CD4-positive, alpha-beta T cell treated with Interleukin-4 for 1 hour (primary cell): ENCODE measurements at places on chromosomes 7 and 10.

- DNase-seq: no peak
Measured at GRCh38 chr7:112204499-112205342, 1.5 kb downstream of the DOCK4 start.

DNA sequence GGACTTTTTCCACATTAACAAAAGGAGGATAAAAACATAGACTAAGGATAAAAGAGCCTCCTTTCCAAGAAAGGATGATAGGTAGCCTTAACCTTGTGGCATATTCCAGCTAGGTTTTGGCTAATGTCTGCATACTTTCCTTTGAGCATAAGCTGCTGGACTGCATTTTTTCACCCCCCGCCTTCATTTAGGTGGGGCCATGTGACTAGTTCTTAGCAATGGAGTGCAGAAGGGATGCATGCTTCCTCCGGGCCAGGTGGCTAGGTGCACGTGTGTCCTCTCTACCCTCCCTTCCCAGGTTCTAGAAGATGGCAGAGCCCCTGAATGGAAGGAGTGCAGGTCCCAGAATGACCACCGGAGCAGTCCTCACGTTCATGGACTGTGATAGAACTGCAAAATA is 59.8 kb downstream of the BPGM start:
- DNase-seq: no peak

DNA sequence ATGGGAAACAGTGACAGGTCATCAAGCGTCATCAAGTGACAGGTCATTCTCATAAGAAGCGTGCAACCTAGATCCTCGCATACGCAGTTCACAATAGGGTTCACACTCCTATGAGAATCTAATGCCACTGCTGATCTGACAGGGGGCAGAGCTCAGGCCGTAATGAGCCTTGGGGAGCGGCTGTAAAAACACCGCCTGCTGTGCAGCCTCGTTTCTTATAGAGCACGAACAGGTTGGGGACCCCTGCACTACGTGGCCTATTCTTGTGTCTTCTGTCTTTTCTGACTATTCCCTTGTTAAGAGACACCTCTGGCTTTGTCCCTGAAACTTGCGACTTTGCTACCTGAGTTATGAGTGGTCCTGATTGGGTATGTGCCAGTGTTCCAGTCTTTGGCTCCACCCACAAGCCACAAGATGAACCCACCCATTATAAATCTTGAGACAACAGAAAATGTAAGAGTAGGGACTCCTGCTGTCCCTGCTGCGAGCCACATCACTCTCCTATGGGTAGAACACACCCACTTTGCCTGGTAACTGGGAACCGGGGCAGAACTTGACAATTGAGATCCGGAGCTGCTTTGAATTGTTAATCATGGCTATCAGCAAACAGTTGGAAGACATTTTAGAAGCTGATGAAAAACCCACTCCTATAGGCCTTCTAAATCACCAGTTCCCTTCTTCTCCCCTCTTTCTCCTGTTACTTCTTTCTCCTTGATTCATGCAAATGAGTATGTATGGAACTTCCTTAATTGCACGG is 55.8 kb upstream of the EXOC4 start:
- no peak for DNase-seq

GRCh38 chr7:155454183-155455112 is 3.5 kb upstream of the EN2 start:
- no peak for DNase-seq

- no peak for DNase-seq
Measured at GRCh38 chr10:79905322-79906314, 43.3 kb downstream of the SFTPD start.

- DNase-seq: no peak
Measured at GRCh38 chr7:138349841-138350700, 110.0 kb upstream of the TRIM24 start.

GRCh38 chr10:83193026-83193425 is 946.3 kb upstream of the GHITM start:
- no peak for DNase-seq

DNA sequence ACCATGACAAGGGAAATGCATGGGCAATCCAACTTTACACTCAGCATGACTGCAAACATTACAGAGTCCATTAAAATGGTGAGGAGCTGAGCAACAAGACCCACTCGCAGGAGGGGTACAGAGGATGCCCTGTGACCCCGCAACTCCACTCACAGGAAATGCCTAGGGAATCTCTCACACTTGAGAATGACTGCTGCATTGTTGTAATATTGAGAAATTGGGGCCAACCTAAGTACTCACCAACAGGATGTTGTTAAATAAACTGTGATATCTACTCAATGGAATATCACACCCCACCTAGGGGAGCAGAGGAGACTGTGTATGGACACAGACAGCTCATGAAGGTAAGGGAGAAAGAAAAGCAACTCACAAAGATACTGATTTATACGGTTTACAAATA is 53.4 kb upstream of the CAMK2B start:
- DNase-seq: no peak

- DNase-seq: no peak
Measured at GRCh38 chr7:90645784-90646183, 49.7 kb downstream of the CDK14 start.

DNA sequence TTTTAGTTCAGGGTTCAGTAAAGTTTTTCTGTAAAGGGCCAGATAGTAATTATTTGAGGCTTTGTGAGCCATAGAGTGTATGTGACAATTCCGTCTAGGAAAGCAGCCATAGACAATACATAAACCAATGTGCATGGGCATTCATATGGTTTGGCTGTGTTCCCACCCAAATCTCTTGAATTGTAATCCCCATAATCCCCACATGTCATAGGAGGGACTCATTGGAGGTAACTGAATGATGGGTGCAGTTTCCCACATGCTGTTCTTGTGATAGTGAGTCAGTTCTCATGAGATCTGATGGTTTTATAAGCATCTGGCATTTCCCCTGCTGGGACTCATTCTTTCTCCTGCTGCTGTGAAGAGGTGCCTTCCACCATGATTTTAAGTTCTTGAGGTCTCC is 29.9 kb downstream of the SEC61G start:
- no peak for DNase-seq

DNA sequence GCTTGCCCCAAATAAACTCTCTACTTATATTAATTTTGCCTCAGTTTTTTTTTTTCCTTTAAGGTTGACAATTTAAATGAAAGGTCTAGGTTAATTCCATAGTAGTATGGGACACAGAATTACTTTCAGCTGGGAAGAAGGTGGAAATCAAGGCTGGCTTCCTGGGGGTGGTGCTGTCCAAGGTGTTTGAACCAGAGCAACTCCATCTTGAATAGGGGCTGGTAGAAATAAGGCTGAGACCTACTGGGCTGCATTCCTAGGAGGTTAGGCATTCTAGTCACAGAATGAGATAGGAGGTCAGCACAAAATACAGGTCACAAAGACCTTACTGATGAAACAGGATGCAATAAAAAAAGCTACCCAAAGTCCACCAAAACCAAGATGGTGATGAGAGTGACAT is 1190.8 kb upstream of the AUTS2 start:
- no peak for DNase-seq

- DNase-seq: no peak
Measured at GRCh38 chr7:124398937-124399552, 366.2 kb upstream of the TMEM229A start.

- DNase-seq: no peak
Measured at GRCh38 chr10:63883861-63884260, 362.7 kb downstream of the REEP3 start.

DNA sequence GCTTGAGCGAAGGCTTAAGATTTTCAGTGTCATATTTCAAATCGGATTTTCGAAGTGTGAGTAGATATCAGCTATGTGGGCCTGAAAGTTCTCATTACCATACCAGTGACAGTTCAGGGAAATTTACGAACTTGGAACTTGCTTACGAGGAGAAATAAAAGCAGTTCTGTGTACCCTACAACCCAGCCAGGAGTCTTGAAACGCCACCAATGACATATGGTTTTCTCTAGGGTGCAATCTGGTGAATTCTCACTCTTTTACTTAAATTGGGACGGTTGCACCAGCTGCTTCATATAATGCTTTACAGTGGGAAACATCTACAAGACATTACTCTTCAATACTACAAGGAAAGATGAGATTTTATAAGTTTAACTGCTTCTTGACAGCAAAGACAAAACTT is 253.6 kb upstream of the FOXK1 start:
- no peak for DNase-seq

DNA sequence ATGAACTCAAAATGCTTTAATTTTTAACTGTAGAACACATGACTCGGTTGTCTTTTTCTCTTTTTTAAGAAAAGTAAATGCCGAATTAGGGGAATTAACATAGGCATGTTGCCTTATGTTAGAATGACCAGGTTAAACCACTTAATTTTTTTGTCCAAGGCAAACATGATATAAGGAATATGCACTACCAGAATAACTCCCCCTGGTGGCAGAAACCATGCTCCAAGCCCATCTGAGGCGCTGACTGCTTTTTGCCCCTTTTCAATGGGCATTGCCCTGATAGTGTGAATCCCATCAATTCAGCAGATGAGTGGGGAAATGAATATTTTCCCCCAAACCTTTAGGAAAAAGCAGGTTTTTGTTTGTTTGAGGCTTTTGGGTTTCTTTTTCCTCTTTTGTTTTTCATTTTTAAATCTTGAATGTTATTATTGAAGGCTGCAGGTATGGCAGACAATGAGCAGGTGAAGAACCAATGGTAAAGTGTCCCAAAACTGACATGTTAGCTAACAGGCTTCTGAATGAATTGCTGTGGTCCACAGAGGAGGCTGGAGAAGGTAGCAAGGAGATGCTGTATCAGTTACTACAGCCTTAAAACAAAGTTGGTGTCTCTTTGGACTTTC is 284.3 kb downstream of the SORCS3 start:
- peak; percentile 33 for DNase-seq

DNA sequence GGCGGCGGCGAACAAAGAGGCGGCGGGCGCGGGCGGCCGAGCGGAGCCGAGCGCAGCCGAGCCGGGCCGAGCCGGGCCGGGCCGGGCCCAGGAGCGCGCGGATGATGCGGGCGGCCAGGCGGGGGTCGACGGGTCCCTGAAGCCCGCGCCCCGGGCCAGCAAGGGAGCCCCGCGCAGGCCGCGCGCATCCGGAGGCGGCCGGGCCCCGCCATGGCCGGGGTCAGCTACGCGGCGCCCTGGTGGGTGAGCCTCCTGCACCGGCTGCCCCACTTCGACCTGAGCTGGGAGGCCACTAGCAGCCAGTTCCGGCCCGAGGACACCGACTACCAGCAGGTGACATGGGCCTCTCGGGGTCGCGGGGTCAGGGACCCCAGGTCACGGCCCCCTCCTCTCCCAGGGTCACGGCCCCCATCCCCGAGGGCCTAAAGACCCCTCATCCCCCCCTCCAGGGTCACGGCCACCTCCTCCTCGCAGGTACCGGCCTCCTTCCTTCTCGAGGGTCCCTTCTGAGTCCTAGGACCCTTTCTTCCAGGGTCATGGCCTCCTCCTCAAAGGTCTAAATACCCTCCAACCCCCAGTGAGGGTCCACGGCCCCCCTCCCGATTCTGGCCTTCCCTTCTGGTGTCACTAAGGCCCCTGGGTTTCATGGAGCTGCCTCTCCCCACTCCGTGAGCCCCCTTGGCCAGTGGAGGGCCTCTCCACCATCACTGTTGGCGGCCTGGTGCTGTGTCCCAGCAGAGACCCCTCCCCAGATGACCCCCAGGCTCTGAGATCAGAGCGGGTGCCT is at the start of gene TTYH3:
Gene TTYH3 (plus strand): TSS at position 41 of the 787 bp plus-strand sequence. CDS start 170 bp downstream, at position 211.
- no peak for DNase-seq

- DNase-seq: no peak
Measured at GRCh38 chr10:123579675-123580074, 86.5 kb upstream of the GPR26 start.

GRCh38 chr10:63267414-63268148 is 134.5 kb downstream of the NRBF2 start:
- DNase-seq: peak; percentile 50

DNA sequence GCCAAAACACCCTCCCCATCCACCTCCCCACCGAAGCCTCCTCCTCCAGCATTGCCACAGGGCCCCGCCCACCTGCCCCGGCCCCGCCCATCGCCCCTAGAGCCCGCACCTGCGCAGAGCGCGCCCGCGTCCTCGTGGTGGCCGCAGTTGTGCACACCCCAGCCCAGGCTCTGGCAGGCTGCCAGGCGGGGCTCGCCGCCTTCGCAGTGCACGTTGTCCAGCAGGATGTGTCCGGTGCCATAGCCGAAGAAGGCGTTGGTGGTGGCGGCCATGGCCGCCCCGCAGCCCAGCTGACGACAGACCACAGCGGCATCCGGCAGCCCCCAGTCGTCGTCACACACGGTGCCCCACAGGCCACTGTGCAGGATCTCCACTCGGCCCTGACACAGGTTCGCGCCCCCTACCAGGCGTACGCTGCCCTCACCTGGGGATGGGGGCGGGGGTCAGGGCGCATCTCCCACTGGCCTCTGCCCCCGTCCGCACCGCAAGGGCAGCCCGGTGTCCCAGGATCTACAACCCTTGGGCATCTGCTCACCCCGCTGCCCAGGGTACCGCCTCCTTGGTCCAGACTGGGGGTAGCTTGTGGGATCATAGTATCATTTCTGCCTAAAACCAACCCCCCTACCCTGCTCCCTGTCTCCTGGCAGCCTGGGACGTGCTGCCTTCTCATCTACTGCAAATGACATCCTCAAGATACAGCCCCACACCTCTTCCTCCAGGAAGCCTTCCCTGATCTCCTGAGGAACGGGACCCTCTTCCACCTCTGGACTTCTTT is 11.9 kb downstream of the SSC4D start:
- DNase-seq: peak; percentile 89

DNA sequence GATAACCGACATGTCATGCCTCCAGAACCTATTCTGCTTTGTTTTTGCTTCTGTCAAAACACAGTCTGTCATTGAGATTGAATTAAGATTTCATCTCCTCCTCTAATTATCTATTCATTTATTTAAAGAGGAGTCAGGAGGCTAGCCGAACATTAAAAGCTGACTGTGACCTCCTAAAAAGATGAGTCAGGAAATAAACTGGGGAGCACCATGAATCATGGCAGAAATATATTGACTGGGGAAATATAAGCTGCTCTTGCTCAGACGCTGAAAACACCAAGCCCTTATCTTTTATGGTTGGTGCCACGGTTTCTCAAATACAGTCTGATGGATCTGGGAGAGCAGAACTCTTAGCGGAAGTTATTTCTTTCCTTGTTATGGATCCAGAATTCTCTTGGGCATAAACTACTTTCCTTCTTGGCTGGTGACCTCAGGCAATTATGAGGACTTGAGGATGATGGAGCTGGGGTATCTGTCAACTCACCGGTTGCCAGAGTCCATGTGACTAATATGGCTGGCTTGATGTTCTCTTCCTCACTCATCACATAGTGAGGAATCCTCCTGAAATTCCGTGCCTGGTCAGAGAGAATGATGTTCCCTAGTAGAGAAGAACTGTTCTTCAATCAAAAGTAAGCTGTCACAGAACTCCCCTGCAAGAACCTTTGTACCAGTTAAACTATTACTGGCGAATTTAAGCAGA is 307.6 kb upstream of the PHYHIPL start:
- no peak for DNase-seq

GRCh38 chr7:106895246-106895864 is 30.3 kb downstream of the PIK3CG start:
- peak; percentile 10 for DNase-seq

GRCh38 chr10:69269761-69270160 is 8.5 kb upstream of the HK1 start:
- no peak for DNase-seq
